Mesendoderm (in vitro differentiated cells): ENCODE measurements at places on chromosomes 16 and 17.

GRCh38 chr16:68313116-68313515 is 2.3 kb downstream of the PRMT7 start:
- DNase-seq, result no peak

DNA sequence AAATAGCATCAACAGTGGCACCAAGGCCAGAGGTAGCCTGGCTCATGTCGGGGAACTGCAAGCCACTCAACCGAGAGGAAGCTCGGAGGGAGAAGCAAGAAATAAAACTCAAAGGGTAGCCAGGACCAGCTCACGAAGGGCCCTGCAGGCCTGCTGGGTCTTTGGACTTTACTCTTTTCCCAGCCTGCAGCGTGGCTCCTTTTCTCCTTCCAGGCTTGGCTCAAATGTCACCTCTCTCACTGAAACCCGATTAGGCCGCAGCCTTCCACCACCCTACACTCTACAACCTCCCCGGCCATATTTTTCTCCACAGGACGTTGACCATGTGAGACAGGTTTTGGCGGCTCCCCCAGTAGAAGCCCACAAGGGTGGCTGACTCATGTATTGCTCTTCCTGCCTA is 38.1 kb downstream of the CALB2 start:
- DNase-seq, result no peak

DNA sequence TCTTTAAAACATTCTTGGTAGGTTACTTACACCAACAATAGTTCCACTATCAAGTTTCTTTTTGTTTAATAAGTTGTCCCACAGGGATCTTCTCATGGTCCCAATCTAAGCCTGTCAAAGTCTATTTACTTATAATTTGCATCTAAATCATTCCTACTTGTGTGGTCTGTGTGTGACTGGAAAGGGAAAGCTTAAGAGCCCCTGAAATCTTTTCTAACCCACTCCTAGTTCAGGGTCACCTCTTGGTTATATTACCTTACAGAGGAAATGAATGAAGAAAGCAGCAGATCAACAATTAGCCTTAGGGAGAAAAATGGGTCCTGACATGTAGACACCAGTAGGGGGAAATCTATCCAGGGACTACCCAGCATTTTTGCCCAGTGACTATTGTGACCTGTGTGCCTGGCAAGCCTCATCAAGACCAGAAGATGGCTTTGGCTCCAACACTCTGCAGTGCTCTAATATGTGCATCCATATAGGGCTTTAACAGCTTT is 110.4 kb upstream of the HAS3 start:
- DNase-seq, result peak; percentile 88

GRCh38 chr16:4891886-4892216 is 44.6 kb downstream of the UBN1 start:
- no peak for DNase-seq

GRCh38 chr16:2585651-2586081 is 47.8 kb downstream of the PDPK1 start:
- DNase-seq, result no peak
